ENCODE measurements at places on chromosomes 12 and 14.

- peak; percentile 87 for DNase-seq
Measured at GRCh38 chr14:62189698-62190097, 427.5 kb downstream of the SNAPC1 start.

- DNase-seq = no peak
Measured at GRCh38 chr14:98198385-98198784, 1073.6 kb downstream of the BCL11B start.

DNA sequence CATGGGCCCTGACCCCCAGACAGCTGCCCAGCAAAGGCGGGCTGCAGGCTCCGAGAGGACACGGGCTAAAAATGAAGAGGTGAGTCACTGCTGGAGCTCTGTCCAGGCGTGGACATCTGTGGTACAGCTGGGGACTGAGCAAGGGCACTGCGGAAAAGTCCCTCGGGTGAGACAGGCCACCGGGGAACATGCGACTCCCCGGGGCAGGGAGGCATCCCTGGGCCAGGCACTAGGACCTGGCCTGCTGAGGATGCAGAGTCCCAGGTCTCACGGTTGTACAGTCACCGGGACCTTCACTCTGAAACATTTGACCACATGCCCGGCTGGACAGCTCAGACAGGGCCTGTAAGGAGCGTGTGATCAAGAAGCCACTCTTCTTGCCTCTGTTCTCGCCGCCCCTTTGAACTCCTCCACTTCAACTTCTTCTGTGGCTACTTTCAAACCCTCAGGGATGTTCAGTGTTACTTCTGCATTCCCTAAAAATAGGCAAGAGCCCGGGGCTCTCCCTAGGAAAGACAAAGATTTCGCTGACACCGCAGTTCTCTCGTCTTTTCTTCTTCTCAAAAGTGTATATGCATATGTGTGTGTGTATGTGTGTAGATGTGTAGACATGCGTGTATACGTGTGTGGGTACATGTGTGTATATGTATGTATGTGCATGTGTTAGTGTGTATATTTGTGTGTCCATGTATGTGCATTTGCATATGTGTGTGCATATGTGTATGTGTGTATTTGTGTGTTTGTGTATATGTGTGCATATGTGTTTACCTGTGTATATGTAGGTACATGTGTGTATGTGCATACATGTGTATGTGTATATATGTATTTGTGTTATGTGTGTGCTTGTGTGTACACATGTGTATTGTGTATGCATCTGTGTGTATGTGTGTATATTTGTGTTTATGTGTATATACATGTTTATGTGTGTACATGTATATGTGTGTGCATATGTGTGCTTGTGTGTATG, 5.0 kb upstream of the RFLNA start:
- peak; percentile 31 for DNase-seq

DNA sequence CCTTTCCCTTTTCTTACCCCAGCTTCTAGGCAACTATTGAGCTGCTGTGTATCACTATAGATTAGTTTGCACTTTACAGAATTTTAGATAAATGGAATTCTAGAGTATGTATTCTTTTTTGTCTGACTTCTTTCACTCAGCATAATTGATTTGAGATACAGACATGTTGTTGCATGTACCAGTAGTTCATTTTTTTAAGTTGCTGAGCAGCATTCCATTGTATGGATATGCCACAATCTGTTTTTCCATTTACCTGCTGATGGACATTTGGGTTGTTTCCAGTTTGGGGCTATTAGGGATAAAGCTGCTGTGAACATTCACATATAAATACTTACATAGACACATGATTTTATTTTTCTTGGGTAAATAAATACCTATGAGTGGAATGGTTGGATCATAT, 135.7 kb downstream of the IGF1 start:
- no peak for DNase-seq

DNA sequence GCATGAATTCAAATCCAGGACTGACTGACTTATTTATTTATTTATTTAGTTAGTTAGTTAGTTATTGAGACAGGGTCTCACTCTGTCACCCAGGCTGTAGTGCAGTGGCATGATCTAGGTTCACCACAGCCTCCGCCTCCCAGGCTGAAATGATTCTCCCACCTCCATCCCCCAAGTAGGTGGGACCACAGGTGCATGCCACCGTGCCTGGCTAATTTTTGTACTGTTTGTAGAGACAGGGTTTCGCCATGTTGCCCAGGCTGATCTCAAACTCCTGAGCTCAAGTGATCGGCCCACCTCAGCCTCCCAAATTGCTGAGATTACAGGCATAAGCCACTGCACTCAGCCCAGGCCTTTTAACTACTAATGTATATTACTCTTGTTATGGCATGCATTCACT, 36.0 kb downstream of the BTG1 start:
- DNase-seq = no peak

- peak; percentile 20 for DNase-seq
Measured at GRCh38 chr14:104724407-104724980, 465 bp downstream of the ADSS1 start.
